Activated naive CD4-positive, alpha-beta T cell treated with Interleukin-2 at 50 U/mL for 16 hours (primary cell): ENCODE measurements at places on chromosomes 3 and 15.

GRCh38 chr3:150249779-150250470, 158.2 kb upstream of the TSC22D2 start:
- DNase-seq, result no peak

GRCh38 chr3:32366638-32367397, 24.8 kb upstream of the CMTM7 start:
- no peak for DNase-seq

DNA sequence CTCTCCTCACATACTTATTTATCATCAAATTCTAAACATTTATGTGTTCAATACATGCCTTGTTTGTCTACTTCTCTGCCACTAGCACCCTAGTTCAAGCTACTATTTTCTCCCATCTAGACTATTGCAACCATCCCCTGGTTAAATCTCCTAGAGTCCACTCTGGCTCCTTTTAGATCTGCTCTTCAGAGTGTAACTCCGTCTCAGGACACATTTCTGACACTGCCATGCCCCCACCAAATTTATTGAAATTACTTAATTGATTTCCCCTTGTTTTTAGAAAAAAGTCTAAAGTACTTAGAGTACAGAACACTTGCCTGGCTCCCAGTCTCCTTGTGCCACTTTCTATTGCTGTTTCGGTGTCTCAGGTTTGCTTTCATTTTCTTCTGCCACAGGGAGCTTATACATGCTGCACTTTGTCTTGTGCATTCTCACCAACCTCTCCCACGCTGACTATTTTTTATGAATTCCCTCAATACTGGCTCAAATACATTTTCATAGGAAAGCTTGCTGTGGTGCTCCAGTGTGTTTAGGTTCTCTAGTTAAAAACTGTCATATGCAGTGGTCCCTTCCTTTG, 792.3 kb downstream of the DIPK2A start:
- no peak for DNase-seq

DNA sequence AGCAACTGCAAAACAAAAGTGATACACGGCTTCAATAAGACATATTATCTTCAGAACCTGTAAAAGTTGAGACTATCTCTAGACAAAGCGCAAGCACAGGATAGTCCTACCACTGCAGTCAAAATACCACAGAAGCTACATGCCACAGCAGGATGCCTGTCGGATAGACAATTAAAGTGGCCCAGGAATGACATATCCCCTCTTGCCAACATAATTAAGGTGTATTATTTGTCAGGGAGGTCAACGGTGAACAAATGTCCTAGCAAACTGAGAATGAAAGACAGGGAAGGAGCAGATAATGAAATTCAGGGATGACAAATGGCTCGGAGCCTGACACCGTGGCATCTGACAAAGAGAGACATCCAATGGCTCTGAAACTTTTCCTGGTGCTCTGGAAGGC, 185.7 kb downstream of the MECOM start:
- no peak for DNase-seq

- peak; percentile 58 for DNase-seq
Observed at GRCh38 chr3:52682016-52682415, 3.7 kb downstream of the PBRM1 start.

DNA sequence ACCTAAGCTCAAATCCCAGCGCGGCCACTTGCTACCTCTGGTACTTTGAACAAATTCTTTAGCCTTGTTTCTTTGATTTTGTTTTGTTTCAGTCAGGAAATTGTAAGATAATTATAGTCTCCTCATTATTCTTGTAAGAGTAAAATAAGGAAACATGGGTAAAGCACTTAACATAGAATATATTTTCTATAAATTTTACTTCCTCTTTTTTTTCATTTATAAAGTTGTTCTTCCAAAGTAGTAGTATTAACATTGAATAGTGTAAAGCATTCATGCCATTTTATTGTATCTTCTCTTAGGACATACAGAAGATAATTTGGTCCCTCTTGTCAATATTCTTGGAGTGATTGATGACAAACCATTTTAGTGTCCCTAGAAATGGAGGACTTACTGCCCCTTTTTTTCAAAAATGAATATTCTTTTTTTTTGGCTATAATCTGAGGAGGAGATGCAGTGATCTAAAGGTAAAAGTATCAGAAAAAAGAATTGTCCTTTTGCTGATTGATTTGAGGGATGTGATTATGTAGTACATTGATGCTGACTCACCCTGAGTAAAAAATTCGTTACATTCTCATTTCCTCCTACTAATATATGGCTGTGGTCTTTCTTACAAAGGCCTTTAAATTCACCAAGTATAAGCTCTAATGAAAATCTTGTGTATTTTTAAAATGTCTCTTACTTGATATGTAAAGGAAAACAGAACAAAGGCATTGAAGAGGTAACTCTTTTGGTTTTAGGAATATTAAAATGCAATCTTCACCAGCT, 51.0 kb downstream of the ALCAM start:
- DNase-seq, result no peak

DNA sequence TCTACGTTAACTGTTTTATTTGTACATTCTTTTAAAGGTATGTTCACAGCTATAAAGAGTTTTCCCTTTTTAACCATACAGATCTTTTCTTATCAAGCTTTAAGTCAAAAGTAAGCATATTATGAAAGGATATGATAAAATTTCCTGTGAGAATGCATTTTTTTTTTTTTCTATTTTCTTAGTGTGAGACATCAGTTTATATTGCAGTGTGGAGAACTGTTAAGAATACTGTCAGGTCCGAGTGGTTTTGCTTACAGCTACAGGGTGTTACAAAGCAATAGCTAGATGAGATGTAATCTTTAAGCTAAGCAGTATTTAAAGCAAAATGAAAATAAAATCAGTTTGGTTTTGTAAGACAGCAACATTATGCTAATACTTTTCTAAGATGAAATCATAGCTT, 133.2 kb downstream of the SLC25A26 start:
- DNase-seq, result no peak
